ENCODE measurements at places on chromosomes 6 and 20.

DNA sequence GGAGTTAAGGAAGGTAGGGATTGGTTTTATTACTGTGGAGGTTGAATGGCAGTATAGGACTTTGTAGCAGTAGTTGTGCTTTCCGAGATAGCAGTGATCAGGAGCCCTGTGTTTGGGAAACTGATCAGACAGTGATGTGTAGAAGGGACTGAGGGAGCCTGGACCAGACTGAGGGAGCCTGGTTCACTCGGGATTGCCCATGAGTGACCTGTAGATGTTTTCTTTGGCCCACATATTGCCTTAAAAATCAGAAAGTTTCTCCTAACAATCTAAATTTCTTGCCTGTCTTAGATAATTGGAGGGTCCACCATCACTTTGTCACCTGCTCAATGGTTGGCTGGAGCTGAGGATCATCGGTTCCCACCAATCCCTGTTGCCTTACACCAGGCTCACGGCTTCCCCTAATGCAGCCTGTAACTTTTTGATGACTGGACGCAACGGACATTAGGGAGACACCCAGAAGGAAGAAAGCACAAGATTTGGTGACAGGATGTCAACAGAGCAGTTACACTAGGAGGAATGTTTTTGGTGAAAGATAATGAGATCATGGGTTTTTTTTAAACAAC, 1.1 kb downstream of the CDS2 start:
- no peak for DNase-seq

DNA sequence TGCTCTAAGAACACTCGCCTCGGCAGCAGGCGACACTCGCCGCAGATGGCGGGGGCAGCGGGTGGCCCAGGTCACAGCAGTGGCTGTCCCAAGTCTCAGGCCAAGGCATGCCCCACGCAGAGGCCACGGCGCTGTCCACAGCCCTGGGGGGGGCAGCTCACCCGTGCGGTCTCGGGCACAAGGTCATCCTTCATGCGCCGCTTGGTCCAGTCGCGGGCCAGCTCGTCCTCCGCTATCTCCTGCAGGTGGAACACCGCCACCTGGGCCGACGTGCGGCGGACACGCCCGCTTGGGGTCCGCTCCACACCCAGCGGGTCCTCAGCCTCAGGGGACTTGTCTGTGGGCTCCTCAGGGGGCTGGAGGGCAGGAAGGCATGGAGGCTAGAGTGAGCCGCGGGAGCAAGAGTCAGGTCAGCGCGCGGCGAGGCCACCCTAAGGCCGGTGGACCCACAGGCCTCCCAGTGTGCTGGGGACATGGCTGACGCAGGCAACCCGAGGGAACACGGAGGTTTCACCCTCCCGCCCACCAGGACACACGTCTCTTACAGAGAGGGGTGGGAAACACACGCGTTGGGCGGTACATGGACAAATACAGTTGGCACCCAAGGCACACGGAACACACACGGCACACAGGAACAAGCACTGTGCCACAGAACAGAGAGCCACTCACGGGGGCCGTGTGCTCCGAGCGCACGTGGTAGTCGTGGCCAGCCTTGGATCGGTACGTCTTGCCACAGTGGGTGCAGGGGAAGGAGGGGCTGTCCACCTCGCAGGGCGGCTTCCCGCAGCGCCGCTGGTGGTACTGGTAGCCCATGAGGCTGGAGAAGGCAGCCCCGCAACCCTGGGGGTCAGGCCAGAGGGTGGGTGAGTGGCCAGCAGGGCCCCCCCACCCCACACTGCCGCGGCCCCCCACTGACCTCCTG, 6.5 kb upstream of the UCKL1 start:
- DNase-seq = no peak

GRCh38 chr6:166300357-166300987, 7.7 kb downstream of the PRR18 start:
- no peak for DNase-seq

DNA sequence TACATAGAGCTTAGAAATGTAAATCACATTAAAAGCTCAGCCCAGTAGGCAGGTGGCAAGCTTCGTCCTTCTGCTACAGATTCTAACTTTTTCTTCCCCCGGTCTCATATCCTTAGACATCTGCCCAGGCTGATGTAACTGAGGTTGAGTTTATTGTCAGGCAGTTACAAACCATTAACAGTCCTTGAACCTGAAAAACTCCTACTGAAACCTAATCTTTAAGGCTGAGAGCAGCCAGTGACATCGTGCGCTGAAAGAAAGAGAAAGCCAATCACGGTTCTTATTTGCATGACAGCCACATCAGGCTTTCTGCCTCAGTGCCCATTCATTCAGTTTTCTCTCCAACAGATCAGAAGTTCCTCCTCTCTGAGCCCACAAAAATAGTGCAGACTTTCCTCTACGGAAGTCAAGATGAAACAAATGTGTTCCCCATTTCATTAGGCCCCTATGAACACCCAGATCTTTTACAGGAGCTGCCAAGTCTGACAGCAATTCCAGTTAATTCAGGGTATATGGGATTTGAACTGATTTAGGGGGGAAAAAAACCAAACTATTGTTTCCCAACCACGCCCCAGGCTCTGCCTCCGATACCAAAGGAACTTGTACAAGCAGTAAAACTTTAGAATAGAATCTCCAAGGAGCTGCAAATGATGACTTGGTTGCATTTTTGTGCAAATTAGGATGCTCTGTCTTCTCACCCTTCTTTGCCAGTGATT, at the start of gene NHSL1:
TSS of gene NHSL1 (minus strand) at position 192 of the 716 bp plus-strand sequence. CDS start 204 bp downstream, outside the sequence.
- DNase-seq = no peak

- no peak for DNase-seq
Observed at GRCh38 chr6:9697263-9697931, 717.5 kb downstream of the TFAP2A start.

GRCh38 chr20:14838663-14839628, 501.5 kb upstream of the FLRT3 start:
- no peak for DNase-seq

- DNase-seq = no peak
Observed at GRCh38 chr6:15364401-15365037, 118.7 kb downstream of the JARID2 start.

- no peak for DNase-seq
Observed at GRCh38 chr6:26312096-26312463, 52.9 kb upstream of the BTN3A2 start.

DNA sequence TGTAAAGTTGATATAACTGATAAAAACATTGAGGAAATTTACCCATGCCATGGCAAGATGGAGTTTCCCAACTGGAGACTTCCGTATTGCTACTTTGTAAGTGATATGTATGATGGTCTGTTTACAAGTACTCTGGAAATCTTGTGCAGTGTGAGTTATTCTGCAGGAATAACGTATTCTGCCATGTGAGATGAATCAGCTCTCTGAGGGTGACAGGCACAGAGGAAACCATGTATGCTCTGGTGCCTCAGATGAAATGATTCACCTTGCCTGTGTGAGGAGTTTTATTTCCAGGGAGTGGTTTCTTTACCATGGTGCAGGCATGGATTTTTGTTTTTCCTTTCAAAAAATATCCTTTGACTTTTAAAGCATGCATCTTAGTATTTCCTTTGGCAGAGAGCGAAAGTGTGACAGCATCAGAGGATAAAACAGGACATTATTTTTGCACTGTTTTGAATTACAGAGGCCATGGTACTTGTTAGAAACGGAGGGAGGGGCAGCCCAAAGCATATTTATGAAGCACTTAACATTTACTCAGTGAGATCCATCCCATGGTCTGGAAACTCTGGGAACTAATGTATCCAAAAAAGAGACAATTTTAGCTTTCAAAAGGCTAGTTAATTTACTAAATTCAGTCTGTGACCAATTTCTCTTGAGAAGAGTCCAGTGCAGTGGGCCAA, 36.0 kb upstream of the MTRF1L start:
- no peak for DNase-seq

DNA sequence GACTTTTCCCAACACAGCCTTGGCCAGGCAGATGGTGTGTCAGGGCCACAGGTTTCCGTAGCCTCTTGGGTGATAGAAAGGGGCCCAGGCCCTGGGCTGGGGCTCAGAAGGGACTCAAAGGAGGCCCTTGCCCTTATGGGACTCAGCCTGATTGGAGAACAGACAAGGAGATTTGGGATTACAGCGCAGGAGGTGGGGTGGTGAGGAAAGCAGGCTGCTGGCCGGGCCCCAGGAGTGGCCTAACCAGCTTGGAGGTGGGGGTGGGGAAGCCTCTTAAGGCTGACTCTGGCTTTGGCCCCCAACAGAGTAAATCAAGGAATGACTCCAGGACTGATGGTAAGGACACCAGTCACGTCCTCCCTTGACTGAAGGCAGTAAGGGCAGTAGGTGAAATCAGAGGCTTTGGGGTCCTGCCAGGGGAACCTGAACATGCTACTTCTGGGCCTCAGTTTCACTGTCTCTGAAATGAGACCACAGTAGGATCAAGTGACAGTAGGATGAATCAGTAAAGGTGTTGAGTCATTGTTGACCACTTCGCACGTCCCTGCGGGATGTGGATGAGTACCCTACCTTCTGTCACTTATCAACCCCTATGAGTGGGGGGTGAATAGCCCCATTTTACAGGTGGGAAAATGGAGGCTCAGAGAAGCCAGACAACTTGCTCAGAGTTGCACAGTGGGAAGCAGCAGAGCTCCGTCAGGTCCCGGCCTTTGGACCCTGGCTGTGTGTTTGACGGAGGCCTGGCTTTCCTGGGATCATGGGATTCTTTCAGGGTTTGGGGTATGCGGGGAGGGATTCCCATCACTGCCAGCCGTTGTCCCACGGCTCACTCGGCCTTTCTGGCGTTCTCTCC, 4.5 kb downstream of the SNAI1 start:
- DNase-seq = no peak

- DNase-seq = no peak
Observed at GRCh38 chr6:143062551-143062950, 1.9 kb downstream of the AIG1 start.

DNA sequence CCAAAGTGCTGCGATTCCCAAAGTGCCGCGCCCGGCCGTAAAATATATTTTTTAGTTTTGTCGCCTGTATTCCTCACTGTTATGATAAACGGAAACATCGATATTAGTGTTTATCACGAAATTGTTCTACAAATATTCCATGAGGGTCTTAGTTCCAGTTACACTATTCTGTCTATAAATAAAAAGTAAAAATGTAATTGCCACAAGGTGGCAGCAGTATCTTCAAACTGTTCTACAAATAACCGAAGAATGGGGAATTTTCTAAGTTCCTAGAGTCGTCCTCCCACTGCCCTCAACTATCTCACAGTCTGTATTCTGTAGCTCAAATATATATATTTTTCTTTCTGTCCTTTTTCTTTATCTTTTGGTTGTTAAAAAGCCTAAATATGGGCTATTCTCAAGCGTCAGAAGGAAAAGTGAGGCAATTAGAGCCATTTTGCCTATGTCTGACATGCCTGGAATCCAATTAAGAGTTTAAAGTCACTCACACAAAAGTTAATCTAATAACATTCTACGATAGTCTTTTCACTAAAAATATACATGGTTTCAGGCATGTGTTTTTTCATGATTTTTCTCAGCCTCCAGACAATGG, 14.2 kb upstream of the FAM162B start:
- DNase-seq = no peak

GRCh38 chr6:30311101-30311500, 15.6 kb upstream of the TRIM39 start:
- DNase-seq = no peak

Measured in stimulated activated CD4-positive, alpha-beta T cell treated with anti-CD3 and anti-CD28 coated beads, Interleukin-2, amount 100 ng/mL, for 24 hours (primary cell).